GM12865 (cell line): ENCODE measurements at places on chromosomes 3 and 15.

GRCh38 chr15:77974098-77974414, 103.5 kb downstream of the TBC1D2B start:
- DNase-seq, result no peak

DNA sequence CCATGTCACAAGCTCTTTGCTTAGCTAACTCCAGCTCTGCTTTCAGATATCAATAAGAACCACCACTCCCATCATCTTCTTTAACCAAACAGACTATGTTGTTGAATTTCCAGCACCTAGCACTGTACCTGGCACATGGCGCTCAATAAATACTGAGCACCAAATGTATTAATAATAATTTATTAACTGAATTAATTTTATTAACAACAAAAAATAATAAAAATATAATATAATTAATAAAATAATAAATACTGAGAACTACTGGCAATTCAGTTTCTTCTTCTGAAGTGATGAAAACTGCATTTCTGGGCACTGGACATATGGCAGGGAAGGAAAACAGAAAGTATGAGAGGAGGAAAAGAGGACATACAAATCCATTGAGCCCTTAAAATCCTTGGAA, 263.9 kb downstream of the ZMAT3 start:
- DNase-seq, result no peak

DNA sequence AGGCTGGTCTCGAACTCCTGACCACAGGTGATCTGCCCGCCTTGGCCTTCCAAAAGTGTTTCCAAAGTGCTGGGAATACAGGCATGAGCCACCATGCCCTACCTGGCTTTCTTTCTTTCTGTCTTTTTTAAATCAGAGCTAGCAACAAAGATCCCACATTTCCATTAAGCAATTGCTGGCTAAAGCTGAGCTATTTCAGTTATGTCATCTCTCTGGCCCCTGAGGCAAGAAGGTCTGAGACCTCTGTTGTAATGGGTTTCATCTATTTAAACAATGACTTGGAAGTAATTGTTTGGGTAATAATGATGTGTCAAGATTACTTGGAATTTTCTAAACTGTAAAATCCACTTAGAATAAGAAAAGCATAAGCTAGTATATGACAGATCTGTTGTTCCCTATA, 30.2 kb upstream of the CRBN start:
- no peak for DNase-seq

GRCh38 chr3:193134856-193135255, 106.2 kb upstream of the PLAAT1 start:
- DNase-seq, result no peak

- DNase-seq, result no peak
Measured at GRCh38 chr3:149479621-149480325, 5.3 kb downstream of the TM4SF4 start.

DNA sequence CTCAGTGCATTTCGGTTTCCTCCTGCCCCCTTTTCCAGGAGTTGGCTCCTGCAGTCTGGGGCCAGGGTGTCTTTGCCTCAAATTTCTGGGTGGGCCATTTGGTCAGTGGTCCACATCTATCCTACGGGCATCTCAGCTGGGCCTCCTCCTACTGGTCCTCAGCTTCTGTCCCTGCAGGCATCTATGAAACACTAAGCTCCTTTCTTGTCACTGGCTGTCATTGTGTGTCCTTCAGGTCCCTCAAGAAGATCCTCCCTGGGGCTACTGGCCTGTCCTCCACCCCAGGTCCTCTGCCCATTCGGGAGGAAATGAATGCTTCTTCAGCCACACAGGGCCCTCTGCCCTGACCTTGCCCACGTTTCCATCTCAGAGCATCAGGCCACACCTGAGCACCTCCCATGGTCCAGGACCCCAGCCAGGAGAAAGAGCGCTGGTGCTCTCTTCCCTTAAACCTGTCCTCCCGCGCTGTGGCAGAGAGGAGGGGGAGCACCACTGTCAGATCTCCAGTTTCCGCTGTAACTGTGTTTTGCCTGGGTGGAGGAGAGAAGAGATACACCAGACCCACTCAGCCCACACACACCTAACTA, 1.8 kb downstream of the PRR23E start:
- no peak for DNase-seq

DNA sequence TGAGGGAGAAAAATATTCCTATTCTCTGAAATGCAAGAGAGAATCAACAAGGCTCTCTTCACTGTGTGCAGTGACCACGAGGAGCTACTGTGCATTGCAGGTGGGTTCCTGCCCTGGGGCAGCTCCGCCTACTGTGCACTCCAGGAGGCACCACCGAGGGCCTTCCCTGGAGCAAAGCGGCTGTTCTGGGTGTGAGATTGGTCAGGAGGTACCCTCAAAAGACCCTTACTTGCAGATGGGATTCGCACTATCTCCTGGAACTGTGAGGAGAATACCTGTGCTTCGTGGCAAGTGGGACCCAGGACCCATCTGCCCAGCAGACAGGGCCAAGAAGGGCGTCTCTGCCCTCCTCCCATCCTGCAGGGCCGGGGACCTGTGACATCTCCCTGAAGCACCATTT, 68.9 kb downstream of the CYFIP1 start:
- no peak for DNase-seq

DNA sequence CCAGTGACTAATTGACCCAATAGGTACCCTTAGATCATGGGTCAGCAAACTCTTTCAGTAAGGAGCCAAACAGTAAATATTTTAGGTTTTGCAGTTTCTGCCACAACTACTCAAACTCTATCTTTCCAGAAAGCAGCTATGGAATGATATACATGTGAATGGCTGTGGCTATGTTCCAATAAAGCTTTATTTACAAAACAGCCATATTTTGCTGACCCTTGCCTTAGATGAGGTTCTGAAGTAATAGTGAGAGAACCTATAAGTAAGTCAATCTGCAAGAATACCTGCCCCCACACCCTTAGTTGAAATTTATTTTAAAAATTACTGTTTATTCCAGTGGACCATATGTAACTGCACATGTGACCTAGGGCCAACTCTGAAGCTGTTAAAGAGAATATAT, 134.0 kb downstream of the CMSS1 start:
- DNase-seq, result no peak

DNA sequence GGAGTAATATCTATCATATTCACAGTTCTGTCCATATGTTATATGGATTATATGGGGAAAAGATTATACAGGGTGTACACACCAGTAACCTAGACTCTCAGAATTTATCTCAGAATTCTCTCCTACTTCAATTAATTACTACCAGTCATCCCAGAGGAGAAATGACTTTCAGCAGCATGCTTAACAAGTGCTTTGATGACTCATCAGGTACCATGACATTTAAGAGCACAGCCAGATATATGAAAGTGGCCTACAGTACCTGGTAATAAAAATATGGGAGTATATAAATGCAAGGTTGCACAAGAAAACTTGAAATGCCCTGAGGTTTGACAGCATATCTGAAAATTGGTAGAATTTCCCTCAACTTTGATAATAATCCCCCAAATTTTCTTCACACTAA, 1273.0 kb downstream of the OTOL1 start:
- DNase-seq, result no peak

DNA sequence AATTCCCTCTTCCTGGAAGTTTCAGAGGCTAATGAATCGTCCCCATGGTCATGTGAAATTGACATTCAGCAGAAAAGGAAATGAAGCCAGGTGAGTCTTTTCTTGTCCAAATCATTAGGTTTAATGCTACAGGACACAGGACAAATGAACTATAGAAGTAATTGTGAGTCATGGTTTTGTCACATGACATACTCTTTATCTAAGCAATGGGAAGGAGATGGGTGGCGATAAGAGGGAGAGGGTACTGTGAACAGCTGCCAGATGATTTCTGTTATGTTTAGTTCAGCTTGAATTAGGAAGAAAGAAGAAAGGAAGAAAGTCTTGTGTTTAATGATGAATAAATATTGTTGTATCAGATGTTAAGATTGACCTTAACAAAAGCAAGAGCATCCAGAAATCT, 515.4 kb upstream of the ZNF717 start:
- DNase-seq, result no peak

GRCh38 chr3:31952205-31952604, 28.9 kb downstream of the OSBPL10 start:
- peak; percentile 72 for DNase-seq

DNA sequence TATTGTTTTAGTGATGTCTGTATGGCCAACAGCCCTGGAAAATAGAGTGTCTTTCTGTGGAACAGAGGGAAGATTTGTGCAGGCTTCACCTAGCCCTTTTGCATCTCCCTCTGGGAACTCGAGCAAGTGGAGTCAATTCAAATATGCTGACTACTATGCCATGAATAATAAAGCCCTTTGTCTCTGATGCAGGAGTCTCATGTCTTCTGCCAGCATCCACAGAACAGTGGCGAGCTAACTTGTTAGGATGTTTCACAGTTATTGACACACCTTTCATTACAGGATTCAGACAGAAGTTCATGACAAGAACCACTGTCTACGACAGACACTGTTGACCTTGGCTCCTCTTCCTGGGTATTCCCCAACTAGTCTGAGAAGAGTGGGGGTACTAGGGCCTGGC, 15.6 kb upstream of the CCDC54 start:
- no peak for DNase-seq

- no peak for DNase-seq
Measured at GRCh38 chr3:11768604-11769003, 78.1 kb downstream of the TAMM41 start.

GRCh38 chr3:188326968-188327367, 173.0 kb downstream of the LPP start:
- DNase-seq, result no peak

GRCh38 chr3:104069114-104069513, 1297.6 kb upstream of the ALCAM start:
- no peak for DNase-seq

DNA sequence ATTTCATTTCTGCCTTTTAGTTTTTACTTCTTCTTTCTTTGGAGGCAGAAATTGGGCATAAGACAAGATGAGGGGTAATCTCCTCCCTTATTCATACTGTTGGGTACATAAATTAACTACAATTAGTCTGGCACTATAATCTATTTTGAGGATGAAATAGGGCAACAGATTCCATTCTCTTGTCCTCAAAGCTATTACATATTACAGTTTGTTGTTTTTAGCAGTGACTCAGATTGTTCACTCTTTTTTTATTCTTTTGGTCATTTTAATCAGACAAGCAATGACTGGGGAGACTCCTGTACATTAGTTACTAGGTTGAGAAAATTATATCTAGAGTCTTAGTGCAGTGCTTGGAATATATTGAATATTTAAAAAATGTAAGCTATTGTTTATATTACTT, 556.0 kb downstream of the OTOL1 start:
- no peak for DNase-seq

- DNase-seq, result peak; percentile 70
Measured at GRCh38 chr3:65843732-65844131, 195.0 kb downstream of the MAGI1 start.

DNA sequence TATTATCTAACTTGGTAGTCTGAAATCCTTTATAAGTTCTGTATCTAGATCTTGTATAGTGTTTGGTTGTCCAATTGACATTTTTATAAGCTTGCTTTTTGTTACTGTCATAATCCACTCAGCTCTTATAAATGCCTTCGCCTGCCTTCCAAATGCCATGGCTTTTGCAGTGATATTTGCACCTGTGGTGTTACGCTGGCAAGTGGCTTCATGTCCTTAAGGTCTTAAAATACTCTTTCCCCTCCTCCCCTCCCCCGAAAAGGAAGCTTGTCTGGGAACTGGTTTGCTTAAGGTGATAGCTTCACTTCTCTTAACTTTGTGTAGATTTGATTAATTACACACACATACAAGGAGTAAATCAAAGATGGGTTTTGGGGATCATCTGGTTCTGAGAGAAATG, 62.0 kb downstream of the ABHD2 start:
- no peak for DNase-seq

GRCh38 chr15:56052395-56053045, 59.1 kb upstream of the NEDD4 start:
- DNase-seq, result peak; percentile 50

DNA sequence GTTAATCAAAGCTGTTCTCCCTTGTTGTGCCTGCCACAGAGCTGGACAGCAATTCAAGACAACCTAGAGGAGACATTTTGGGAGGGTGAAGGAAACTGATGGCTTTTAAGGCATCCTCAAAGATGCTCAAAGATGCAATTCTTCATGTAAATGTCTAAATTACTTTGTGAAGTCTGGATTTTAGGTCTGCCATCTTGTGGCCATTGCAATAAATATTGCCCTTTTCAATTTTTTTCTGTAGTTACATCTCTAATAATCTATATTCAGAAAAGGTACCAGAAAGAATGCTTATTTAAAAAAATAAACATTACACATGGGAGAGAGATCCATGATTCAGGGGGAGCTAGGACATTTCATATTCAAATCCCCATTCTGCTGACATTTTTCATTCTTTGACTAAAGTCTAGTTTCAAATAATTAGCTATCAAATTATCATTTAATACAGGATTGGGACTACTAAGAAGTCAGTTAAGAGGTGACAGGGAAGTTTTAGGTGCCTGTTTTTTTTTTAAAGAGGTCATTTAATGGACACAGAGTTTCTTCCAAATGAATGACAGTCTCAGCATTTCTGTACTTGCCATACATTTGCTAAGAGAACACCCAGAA, 259.8 kb upstream of the WNT5A start:
- peak; percentile 33 for DNase-seq

GRCh38 chr3:192772240-192772894, 45.0 kb upstream of the FGF12 start:
- DNase-seq, result peak; percentile 26

DNA sequence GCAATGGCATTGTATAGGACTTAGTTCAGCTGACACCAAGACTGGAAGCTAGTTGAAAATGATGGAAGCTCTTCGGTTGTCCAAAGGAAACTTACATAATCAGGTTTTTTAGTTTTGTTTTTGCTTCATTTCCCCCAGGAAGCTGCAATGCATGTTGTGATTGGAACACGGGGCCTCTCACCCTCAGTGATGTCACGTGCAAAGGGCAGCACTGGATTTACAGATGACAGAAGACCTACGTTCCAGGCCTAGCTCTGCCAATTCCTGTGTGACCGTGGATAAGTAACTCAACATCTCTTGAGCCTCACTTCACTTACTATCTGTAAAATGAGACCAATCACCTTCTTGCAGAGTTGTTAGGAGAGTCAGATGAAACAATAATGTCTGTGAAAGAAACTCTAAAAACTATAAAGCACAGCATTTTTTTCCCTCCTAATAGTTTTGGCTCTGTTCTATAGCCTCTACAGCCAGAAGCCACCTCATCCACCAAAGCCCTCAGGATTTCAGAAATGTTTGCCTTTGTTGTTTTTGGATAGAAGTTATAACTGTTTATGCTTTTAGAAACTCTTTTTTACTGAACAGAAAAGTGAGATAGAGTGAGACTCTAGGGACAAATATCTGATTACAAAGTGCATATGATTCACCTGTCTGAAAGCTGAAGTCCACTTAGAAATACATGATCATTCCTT, 4.6 kb downstream of the RBSN start:
- DNase-seq, result no peak

- no peak for DNase-seq
Measured at GRCh38 chr3:61776390-61776789, 215.0 kb downstream of the PTPRG start.

- DNase-seq, result no peak
Measured at GRCh38 chr15:29132735-29133181, 136.9 kb downstream of the NSMCE3 start.
